ENCODE measurements at places on chromosomes 2 and 18. TPM values are rescaled to one million over a fixed set of nuclear protein-coding genes. Genes with fewer than 3 reads are reported as not detected.

SLC19A3 gene
- 0.79 TPM for total RNA-seq

POTEJ gene
- total RNA-seq, result not detected

HOXD4 gene
- total RNA-seq, result 1.6 TPM

UGT1A3 gene
- not detected for total RNA-seq

SCN3A gene
- total RNA-seq, result 3.0 TPM

INHBB gene
- total RNA-seq, result 21.1 TPM

L3MBTL4 gene
- 29.2 TPM for total RNA-seq

DNA sequence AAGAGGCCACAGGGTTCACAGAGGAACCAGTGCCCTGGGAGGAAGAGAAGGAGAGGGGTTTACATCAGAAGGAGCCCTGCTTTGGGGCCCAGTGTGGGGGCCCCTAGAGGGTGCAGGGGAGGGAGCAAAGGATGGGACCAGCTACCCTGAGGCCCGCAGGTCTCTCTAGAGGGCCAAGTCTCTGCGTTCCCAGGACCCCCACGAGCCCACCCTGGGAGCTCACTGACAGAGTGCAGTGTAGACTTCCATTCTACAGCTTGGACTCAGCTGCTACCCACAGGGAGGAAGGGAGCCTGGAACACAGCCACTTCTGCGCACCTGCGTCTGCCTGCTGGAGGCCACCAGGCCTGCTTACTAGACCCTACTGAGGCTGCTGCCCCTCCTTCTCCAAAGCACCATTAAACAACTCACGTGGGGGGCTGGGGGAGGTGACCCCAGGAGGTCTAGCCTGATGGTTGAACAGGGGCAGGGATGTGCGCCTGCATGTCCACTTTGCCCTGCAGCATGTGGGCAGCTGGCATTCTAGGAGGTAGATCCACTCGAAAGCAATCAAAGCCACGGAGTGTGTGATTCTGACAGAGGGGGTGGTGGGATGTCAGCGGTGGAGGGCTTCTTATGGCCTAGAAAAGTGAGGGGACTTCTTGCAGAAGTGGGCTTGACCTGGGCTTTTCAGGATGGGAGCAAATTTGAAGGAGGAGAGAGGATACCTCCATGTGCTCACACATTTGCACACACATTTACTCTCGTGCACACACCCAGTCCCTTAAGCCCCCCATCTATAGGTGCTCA lies 90.2 kb downstream of the ZFP36L2 start:
- DNase-seq, result no peak

DNA sequence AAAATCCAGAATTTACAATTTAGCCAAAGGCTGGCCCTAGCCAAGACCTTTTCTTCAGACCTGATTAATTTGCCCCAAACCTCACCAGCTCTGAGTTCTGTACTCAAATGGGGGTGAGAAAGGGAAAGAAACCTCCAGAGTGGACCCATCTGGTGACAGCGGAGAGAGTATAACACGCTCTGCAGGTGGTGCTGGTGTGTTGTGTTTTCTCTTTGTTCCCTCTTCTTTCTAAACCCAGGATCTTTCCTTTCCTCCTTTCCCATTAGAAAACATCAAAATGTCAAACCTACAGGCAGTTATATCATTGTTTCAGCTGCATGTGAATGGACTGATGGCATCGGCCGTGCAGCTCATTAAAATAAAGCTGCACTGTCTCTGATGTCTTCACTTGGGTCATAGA lies 253.2 kb upstream of the SP5 start:
- DNase-seq, result no peak

GRCh38 chr18:12895014-12895413 lies 11.0 kb upstream of the PTPN2 start:
- DNase-seq, result no peak

GRCh38 chr18:67310826-67311225 lies 205.7 kb downstream of the DSEL start:
- DNase-seq, result no peak

DNA sequence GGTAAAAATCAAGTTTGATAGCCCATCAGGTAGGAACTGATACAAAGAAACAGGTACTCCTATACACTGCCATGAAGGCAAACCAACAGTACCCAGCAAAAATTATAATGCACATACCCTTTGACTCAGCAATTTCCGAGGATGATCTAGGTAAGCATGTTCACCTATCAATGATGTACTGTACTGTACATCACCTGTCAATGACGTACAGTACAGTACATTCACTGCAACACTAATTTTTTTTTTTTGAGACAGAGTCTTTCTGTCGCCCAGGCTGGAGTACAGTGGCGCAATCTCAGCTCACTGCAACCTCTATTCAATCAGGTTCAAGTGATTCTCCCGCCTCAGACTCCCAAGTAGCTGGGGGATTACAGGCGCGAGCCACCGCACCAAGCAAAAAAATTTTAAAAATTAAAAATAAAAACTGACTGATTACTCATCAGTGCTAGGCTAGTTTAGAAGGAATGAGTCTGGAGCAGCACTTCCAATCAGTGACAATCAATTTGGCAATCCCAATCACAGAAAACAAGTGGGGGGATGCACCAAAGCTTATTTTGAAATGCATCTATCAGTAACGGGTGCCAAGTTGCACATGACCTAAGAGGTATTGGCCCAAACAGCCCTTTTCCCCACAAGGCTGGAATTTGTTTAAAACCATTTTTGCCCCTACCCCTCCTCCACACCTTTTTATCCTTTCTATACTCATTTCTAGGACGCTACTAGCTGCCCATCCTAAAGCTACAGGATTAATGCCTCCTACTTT lies 8.2 kb downstream of the SRSF7 start:
- no peak for DNase-seq

DNA sequence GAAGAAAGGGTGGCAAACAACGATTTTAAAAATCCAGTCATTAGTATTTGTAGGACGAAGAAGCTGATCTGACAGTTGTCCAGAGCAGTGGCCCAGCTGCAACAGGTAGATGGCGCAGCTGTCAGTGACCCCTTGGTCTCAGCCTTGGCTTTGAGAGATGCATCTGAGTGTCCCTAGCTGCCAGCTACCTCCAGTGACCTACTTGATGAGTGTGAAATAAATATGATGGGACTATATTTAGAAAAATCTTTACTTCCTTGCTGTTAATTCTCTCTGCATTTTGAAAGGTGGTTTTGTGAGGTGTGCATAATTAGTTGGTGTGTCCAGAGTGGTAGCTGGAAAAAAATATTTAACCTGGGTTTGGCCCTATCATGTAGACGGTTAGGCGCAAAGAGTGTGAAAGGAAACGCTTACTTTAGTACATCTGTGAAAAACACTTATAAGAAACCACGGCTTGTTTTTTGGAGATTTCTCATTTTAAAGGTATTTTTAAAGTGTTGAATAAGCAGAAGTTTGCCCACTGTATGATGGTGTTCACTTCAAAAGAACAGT lies 963 bp downstream of the INPP1 start:
- peak; percentile 75 for DNase-seq

GRCh38 chr2:217996361-217996760 lies 6.4 kb downstream of the TNS1 start:
- DNase-seq, result no peak

DNA sequence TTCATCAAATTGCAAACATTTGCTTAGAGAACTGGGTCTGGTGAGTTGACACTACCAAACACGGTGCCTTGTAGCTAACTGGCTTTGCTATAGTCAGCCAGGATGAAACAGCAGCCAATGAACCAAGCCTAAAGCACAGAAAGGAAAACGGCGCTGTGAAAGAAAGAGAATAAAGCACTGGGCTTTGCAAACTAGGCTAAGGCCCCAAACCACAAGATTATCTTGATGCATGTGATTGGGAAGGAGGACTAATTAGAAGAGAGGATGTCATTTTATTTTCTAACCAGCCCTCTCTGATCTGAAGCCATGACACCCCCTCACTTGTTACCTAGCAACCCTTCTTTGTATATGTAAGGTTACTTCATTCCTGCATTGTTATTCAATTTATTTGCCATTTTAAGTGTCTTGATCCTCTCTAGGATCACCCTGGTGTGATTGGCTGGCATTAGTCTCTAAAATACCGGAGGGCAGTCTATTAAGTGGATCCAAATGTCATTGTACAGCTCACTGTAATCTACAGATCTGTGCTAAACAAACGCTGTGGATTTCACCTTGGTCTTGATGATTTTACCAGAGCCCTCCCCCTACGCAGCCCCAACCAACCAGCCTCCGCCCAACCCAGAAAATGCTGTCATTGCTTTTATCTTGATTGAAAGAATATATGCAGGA lies 395.4 kb upstream of the ACVR2A start:
- DNase-seq, result no peak

- no peak for DNase-seq
Observed at GRCh38 chr2:1020206-1020605, 69.6 kb downstream of the SNTG2 start.
